ENCODE measurements at places on chromosomes 5 and 9.

GRCh38 chr9:134442486-134443173, 116.4 kb downstream of the RXRA start:
- no peak for DNase-seq

- DNase-seq: no peak
Measured at GRCh38 chr9:90322296-90322695, 320.3 kb downstream of the DIRAS2 start.

- no peak for DNase-seq
Measured at GRCh38 chr5:9174446-9174845, 371.4 kb downstream of the SEMA5A start.

DNA sequence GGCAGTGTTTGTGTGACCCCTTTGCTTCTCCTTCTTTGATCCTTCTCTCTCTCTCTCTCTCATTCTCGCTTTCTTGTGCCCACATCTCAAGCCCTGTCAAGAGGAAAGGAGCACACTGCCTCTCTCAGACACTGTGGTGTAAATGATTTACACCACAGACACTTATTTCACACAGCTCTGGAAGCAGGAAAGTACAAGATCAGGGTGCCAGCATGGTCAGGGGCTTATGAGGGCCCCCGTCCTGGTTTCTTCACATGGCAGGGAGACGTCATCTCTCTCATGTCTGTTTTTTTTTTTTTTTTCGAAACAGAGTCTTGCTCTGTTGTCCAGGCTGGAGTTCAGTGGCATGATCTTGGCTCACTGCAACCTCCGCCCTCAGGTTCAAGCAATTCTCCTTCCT, 6.4 kb downstream of the FABP6 start:
- DNase-seq: no peak

GRCh38 chr9:87564111-87564510, 66.4 kb downstream of the DAPK1 start:
- no peak for DNase-seq

- DNase-seq: no peak
Measured at GRCh38 chr5:148179234-148179824, 11.0 kb downstream of the SPINK14 start.

DNA sequence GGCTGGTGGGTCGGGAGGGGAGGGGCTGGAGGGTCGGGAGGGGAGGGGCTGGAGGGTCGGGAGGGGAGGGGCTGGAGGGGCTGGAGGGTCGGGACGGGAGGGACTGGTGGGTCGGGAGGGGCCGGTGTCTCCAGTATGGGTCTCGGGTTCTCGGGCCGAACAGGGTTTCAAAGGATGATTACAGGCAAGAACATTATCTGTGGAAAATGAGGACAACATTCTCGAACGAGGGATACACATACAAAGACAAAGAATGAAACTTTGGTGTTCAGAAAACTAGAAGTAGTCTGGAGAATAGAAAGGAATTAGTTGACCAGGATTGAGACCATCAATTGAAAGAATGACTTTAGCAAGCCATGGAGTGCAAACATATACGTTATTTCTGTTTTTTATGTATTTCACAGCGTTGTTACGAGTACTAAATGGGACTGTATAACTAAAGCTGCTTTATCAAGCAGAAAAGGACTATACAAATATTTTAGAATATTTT, 360 bp upstream of the ZCCHC10 start:
- DNase-seq: no peak

DNA sequence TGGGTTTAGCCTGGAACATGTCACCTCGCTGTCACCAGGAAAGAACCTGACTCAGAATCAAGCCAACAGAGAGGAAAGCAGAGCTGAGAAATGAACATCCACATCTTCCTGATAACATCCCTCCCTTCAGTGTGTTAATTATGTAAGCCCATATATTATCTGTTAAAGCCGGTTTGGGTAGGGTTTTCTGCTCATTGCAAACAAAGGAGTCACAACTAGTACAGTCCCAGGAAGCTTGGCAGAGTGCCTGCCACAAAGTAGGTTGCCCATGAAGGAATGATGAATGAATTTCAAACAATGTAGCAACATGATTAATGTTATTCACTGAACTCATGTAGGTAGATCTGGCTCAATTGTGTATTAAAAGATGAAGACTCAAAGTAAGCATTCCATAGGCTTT, 10.4 kb upstream of the PPARGC1B start:
- no peak for DNase-seq

GRCh38 chr9:131503626-131504465, 1.1 kb downstream of the POMT1 start:
- DNase-seq: peak; percentile 29

- no peak for DNase-seq
Measured at GRCh38 chr5:152855441-152855840, 450.4 kb upstream of the NMUR2 start.

DNA sequence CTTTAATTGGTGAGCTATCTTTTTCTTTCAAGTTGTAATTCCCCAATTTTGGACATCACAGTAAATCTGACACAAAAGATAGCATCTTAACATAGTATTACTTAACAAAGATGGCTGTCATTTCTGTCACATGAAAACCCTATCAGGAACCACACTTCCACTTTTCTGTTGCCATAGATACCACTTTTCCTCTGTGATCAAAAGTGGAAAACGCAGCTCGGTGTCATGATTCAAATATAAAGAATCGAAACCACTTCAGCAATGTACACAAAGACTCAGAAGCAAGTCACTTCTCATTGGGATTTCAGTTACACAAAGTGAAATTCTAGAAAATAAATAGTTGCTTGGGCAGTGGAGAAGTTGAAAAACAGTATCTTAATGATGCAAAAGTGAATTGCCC, 524.9 kb upstream of the ITGA1 start:
- no peak for DNase-seq

DNA sequence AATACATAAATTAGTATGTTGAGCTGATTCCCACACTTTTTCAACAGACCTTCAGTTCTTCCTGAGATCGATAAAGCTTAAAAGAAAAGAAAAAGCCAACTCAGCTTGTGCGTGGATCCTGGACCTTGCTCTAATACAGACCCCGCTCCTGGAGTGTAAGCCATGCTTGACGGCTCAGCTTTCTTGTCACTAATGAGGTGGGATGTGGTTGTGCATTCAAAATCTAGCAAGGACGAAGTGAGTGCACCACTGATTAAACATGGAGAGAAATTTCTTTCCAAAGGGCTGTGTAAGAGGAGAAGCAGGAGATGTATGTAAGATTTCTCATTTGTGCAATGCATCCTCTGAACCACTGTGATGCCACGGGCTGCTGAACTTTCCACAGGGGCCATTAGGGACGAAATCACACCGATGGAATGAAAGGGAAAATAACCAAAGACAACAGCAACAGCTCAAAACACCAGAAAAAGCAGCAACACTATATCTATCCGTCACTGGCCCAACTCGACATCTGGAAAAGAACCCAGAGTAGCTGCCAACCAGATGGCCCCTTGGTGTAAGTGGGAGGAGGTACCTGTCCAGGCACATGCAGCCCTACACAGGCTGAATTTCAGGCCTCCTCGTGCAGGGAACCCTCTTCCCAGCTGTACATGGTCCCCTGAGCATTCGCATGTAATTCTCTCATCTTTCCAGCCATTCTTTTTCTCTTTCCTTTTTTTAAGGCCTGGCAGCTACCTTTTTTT, 178.9 kb downstream of the SREK1 start:
- DNase-seq: no peak

DNA sequence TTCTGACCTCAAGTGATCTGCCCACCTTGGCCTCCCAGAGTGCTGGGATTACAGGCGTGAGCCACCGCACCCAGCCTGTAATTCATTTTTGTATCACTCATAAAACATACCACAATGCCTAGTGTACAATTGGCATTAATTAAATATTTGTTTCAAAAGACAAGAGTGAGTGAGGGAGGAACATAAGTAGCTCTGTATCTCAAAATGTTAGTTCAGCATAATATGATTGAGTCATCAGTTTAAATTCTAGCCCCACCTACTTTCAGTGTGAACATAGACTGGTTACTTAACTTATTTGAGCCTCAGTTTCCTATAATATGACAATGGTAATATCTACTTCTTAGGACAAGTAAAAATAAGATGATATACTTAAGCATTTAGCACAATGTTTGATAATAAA, 26.9 kb downstream of the INVS start:
- no peak for DNase-seq

GRCh38 chr9:114281473-114282103, 41.3 kb upstream of the ORM1 start:
- DNase-seq: peak; percentile 6

DNA sequence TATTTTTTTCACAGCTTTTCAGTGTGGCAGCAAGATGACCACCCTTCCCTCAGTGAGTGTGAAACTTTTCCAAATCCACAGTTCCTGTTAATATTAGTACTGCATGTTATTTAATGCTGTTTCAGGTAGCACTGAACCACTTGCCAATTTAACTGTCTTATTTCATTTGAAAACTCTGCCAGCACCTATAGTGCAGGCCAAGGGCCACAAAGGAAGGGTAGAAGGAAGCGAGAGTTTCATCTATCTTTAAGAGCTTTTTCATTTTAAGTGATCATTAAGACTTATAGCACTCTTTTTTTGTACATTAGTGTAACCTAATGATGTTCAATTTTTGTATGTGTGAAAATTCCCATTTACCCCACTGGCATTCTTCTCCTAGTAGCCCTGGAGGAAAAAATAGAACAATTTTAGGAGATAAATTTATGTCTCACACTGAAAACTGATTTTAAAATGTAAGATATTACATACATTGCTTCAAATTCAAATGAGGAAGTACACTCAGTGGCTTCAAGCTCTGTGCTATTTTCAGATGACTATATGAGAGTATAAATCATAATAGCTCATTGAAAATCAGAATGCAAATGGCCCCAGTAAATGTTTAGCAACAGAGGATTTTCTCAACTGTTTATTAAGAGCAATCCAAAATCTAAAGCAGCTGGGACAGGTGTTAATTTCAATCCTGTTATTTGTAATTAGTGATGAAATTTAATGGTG, 820.5 kb downstream of the PTPRD start:
- DNase-seq: no peak

DNA sequence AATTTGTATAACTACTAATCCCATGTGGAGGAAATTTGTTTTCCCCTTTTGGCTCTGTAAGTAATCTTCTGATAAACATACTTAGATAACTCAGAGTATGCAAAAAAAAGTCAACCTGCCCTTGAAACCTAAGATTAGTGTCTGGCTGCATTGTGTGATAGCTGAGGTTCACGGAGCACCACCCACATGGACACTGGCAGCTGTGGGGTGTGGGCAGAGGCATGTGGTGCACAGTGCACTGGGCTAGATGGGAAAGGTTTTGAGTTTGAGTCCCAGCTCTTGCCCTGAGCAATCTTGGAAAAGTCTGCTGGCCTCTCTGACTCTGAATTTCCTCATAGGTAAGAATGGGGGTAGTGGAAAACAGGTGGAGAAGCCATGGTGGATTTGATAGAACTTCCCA, 75.1 kb downstream of the PLCXD3 start:
- no peak for DNase-seq

DNA sequence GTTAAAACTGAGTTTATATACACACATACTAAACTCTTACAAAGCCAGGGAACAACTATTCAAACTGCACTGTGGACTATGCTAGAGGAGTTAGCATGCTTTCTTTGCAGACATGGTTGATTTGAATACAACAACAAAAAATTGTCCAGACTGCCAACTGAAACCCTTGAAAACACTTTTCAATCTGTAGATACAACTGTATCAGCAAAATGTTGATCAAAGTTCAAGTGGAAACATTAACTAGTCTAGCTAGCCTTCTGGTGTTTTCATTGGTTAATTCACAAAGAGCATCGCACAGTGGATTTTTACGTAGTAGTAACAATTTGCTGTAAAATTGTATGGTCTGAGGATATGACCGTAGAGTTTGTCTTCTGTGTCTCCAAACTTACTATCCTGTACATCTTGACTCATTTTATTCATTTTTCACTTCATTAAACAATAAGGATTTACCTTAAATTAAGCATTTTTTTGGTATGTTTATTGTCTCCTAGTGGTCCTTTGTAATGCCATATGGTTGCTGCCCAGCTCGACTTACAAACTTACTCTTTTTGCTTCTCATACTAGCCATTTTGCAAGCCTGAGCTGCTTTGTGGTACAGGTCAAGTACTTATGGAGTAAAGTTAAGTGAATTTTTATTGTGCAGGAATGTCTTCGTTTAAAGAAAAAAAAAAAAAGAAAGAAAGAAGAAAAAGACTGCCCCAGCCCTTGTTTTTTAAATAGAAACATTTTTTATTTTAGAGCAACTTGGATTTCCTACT, 123.4 kb downstream of the ZCCHC7 start:
- no peak for DNase-seq

DNA sequence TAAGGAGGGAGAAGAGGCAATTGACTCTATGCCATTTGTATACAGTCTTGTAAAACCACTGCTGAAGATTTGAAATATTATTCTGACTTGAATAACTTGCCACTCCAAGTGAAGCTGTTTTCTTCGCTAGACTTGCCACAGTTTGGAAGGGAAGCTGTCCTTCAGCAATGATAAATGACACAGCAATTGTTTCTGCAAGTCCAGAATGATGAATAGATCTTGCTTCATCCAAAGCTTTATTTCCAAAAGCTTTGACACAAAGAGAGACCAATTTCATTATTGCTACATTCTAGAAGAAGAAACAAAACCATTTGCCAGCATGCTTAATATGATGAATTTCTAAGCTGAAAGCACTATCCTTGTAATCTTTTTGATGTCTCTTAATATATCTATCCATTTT, 73.7 kb downstream of the ZNF366 start:
- no peak for DNase-seq

GRCh38 chr5:143445776-143446175, 42.3 kb upstream of the NR3C1 start:
- no peak for DNase-seq

DNA sequence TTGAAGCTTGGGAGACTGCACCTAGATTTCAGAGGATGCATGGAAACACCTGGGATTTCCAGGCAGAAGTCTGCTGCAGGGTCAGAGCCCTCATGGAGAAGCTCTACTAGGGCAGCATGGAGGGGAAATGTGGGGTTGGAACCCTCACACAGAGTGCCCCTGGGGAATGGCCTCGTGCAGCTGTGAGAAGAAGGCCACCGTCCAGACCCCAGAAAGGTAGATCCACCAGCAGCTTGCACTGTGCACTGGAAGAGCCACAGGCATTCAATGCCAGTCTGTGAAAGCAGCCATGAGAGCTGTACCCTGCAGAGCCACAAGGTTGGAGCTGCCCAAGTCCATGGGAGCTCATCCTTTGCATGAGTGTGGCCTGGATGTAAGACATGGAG, 285.3 kb upstream of the FAM174A start:
- DNase-seq: no peak

GRCh38 chr5:7518947-7519560, 123.1 kb downstream of the ADCY2 start:
- peak; percentile 79 for DNase-seq

DNA sequence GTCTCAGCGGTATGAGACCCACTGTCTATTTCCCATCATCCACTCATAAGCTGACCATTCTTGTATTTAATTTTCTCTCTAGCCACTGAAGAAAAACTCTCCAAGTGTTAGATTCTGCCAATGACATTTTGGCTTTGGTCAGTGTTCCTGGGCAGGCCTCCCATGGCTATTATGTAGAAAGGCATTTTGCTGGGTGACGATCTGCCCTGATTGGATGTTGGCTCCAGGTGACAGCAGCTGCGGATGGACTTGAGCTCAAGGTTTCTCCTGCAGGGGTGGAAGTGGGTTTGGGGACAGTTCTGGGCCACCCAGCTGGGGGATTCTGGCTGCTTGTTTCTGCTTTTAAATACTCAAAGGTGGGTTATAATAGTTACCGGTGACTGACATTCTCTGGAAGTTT, 31.6 kb downstream of the ACSL6 start:
- DNase-seq: no peak

GRCh38 chr9:93812410-93812668, 142.8 kb downstream of the BARX1 start:
- no peak for DNase-seq
